Hematopoietic multipotent progenitor cell treated with erythropoietin and hydrocortisone succinate and interleukin-3 and kit ligand, for 8 days (in vitro differentiated cells): ENCODE measurements at places on chromosomes 2 and 18.
A peak's percentile ranks its signal among the peaks of the same experiment; 100 is the strongest.

- DNase-seq: no peak
Observed at GRCh38 chr18:9627642-9628041, 13.3 kb upstream of the PPP4R1 start.

DNA sequence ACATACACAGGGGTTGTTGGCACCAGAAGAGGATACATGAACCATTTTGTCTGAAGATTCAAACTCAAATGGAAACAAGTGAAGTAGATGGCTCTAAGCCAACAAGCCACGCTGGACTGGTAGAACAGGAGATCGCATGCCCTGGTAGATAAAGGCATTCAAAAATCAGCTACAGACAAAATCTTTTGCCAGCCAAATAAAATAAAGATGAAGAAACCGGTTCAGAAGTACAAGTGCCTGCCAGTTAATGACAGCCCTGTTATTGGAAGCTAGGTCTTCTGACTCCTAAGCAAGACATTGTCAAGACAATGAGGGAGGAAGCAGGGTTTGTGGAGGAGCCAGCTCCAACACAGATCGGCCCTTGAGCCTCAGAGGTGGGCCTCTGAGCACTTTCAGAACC is 52.3 kb downstream of the EHD3 start:
- DNase-seq: peak; percentile 6

DNA sequence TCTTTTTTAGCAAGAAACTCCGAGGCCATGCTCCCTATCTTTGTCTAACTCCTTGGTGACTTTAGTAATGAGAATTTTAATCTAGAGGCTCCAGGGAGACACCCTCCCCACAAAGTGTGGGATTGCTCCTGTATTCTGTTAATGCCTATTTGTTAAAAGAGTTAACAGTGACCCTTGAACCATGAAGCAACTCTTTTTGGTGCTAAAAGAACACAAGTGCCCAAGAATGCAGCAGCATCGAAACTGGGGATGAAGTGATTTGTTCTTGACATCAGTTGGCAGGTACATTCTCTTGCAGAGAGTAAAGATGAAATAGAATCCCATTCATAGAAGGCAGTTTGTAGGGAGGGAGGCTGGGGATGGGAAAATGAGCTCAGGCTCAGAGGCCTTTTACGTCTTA is 50.0 kb downstream of the FMNL2 start:
- DNase-seq: no peak

GRCh38 chr2:158726911-158727592 is 68.1 kb upstream of the DAPL1 start:
- no peak for DNase-seq

- no peak for DNase-seq
Observed at GRCh38 chr2:201950606-201951005, 83.0 kb upstream of the FZD7 start.

- peak; percentile 68 for DNase-seq
Observed at GRCh38 chr2:191051825-191052778, 38.1 kb upstream of the STAT1 start.

- no peak for DNase-seq
Observed at GRCh38 chr18:67840379-67840778, 323.9 kb upstream of the DSEL start.

DNA sequence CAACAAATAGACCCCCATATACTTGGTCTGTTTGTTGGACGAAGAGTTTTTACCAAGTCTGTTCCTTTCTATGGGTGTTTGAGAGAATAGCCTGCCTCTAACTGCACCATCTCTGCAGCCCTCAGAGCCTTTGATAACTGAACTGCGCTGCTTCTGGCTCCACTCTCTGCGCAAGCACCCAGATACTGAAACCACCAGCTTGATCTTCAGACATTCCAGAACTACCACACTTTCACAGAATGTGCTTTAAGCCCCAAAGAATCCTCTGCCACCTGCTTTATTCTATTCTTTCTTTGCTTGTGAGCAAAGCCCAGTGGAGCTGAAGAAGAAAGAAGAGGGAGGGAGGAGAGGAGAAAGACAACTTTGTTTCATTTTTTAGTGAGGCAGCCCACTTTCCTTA is 380.7 kb downstream of the BCL11A start:
- DNase-seq: no peak

DNA sequence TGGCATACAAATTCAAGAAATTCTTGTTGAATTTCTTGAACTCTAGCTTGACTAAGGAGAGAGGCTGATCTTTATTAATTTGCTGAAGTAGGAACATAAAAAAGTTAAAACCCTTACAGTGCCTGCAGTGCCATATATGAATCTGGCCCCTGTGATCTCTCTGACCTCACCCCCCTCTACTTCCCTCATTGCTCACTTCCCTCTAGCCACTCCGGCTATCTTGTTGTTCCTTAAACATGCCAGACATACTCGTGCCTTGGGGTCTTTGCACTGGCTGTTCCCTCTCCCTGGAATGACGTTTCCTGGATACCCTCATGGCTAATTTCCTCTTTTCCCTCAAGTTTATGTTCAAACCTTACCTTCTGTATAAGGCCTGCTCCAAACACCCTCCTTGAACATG is 246.3 kb upstream of the SIX2 start:
- DNase-seq: no peak

DNA sequence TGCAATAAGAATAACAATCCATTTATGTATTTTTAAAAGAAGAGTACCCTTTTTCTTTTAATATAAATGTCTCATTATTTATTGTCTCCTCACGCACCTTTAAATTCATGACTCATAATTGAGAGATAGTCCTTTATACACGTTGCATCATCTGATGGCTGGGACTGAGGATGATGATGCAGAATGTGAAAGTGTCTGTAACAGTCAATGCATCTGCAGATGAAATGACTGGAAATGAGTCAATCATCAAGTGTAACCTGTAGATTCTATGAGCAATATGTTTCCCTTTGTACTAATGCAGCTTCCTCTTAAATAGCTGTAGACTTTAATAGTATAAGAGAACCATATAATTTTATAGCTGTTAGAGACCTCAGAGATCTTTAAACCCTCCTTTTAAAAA is 26.1 kb upstream of the SYT4 start:
- DNase-seq: no peak

- no peak for DNase-seq
Observed at GRCh38 chr2:34029073-34029472, 430.0 kb upstream of the FAM98A start.
